ENCODE measurements at places on chromosomes 2 and 18.

DNA sequence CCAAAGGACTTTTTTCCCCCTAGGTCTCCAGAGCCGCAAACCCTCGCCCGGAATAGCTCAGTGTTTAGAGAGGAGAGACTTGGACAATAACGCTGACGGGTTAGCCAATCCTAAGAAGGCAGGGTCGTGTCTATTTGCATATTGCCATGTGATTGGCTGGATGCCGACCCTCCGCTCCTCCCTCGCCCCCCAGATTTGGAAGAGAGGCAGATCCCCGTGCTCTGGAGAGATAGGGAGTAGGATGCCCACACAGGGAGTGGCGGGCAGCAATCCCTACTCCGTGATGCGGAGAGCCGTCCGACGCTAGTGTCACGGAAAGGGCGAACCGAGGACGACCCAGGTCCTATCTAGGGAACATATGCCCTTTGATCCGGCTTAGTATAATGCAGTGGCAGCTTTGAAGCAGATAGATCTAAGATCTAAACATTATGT, 1.4 kb downstream of the WNT6 start:
- DNase-seq, result no peak

- no peak for DNase-seq
Measured at GRCh38 chr2:168670478-168670877, 132.0 kb upstream of the NOSTRIN start.

GRCh38 chr2:37348155-37348554, 3.7 kb downstream of the QPCT start:
- no peak for DNase-seq

- DNase-seq, result no peak
Measured at GRCh38 chr2:179393481-179393880, 128.8 kb upstream of the SESTD1 start.

- no peak for DNase-seq
Measured at GRCh38 chr18:9707381-9708056, 582 bp upstream of the RAB31 start.
